CD14-positive monocyte (primary cell): ENCODE measurements at places on chromosomes 6 and 20.
A peak's percentile ranks its signal among the peaks of the same experiment; 100 is the strongest.

- no peak for DNase-seq
These were observed 63.7 kb downstream of the CTNNBL1 start for GRCh38 chr20:37757550-37757949.

DNA sequence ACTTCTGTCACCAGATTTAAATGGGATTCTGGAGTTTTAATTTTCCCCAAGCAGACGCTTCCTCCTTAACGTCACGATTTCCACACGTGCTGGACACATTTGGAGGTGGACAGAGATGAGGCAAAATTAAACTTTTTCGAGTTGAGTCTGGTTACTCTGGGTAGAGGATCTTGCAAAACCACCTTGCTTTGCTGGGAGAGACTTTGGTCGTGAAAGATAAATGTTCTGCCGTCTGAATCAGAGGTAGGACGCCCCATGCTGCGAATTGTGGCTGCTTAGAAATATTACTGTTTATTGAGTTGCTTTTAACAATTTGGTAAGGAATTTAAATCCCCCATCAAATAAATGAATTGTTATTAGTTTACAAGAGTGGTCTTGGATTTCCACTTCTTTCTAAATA is 46.8 kb downstream of the CTCFL start:
- DNase-seq = no peak

- DNase-seq = peak; percentile 35
These were observed 9.1 kb upstream of the MAP1LC3A start for GRCh38 chr20:34549291-34549928.

GRCh38 chr6:43669050-43669921 is 18.3 kb downstream of the MRPS18A start:
- DNase-seq = no peak

DNA sequence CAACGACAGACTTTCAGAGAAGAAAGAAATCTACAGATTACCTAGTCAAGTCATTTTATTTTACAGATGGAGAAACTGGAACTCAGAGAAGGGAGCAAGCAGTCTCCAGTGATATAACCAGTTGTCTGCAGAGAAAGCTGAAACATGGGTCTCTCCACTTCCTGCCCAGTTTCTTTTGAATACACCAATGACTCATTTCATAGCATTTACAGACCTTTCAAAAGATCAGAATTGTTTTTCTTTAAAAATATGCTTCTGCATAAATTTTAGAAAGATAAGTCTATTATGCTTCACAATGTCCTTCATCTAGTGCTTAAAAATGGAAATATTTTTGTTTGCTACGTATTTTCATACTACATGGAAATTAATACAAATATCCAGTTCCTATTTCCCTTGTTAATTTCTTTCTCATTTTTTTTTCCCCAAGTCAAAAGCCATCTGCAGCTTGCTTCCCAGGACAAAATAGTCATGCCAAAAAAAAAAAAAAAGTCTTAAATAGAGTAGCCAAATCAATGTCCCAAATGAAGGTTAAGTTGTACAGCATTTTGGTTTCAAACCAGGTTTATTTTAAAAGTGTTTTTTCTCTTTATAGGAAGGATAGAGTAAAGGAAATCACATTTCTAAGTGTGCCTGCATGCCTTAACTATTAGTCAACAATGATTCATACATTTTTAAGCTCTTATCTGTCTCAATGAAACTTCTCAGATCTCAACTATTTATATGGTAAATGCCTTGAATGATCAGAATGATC is 36.9 kb downstream of the ARHGAP18 start:
- peak; percentile 50 for DNase-seq

DNA sequence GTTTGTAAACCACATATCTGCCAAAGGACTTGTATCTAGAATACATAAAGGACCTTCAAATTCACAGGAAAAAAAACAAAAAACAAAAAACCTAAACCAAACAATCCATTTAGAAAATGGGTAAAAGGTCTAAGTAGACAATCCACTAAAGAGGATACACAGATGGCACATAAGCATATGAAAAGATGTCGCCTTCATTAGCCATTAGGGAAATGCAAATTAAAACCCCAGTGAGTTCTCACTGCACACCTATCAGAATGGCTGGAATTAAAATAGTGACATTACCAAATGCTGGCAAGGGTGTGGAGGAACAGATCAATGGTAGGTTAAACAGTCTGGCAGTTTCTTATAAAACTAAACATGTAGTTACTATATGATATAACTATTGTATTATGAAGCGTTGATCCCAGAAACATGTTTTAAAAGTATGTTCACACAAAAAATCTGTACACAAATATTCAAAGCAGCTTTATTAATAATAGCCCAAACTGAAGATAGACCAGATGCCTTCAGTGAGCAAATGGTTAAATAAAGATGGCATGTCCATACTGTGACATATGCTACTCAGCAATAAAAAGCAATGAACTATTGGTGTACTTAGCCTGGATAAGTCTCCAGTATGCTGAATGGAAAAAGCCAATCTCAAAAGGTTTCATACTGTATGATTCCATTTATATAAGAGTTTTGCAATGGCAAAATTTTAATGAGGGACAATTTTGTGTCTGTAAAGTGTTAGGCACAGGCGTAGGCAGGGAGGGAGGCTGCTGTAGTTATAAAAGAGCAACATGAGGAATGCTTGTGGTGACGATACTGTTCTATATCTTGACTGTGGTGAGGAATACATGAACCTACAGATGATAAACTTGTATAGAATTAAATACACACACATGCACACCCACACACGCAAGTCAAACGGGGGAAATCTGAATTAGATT is 43.9 kb downstream of the PLCB1 start:
- no peak for DNase-seq
